ENCODE measurements at places on chromosomes 3 and 15. TPM values are rescaled to one million over a fixed set of nuclear protein-coding genes. Genes with fewer than 3 reads are reported as not detected.

DNA sequence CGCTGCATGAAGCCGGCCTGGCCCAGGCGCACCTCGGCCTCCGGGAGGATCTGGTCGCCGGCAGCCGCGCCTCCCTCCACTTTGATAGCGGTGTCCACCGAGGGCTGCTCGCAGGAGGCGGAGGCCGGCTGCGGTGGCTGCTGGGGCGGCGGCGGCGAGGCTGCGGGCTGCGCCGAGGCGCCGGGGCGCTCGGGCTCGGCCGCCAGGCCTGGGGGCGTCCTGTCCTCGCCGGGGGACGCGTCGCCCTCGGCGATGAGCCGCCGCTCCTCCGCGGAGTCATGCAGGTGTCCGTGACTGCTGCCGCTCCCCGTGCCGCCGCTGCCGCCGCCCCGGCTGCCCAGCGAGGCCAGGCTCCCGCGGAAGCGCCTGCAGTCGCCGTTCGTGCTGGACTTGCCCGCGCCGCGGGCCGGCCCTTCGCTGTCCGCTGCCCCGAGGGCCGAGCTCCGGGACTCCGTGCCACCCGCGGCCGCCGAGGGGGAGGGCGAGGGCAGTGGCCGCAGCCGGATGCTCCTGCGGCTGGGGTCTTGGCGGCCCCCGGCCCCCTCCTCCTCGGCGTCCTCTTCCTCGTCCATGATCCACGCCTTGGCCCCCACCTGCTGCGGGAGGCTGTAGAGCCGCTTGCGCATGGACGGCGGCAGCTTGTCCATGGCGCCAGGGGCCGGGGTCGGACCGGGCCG is 996 bp downstream of the HCN4 start:
- H3K27ac ChIP-seq: no peak overlapping the region
- H3K4me3 ChIP-seq: no peak overlapping the region
- no peaks in the 10 kb centered on the region for H3K36me3 ChIP-seq
- H3K27me3 ChIP-seq: no peaks in the 10 kb centered on the region

DNA sequence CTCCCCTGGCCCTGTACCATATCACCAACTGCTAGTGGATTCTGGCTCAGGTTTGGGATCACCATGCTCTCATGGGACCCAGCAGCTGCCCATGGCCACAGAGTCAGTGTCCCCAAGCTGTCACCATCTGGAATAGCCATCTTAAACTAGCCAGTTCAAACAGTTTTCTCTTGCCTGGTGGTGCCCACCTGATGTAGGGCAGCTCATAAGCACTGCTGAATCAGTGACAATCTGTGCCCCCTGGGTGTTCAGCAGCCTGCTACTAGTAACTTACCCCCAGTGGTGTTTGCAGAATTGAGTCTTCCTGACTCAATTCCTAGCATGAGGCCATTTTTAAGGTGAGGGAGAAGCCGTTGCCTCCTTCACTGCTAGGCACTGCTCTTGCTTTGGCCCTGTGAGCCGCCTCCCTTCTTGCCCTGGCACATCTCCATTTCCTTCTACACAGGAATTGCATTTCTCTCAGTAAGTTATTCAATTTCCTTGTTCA is 7.9 kb downstream of the RPSA start:
- no peak for DNase-seq
- H3K4me3 ChIP-seq: no peak overlapping the region
- no peaks in the 10 kb centered on the region for H3K4me1 ChIP-seq
- no peaks in the 10 kb centered on the region for H3K27me3 ChIP-seq
- H3K27ac ChIP-seq: no peak overlapping the region
- H3K36me3 ChIP-seq: no peaks in the 10 kb centered on the region

- no peaks in the 10 kb centered on the region for H3K4me1 ChIP-seq
- H3K27me3 ChIP-seq: no peaks in the 10 kb centered on the region
- no peak overlapping the region for H3K27ac ChIP-seq
- H3K36me3 ChIP-seq: no peaks in the 10 kb centered on the region
Observed at GRCh38 chr15:94487635-94488034, 256.3 kb downstream of the MCTP2 start.

GRCh38 chr15:77013776-77014131 is 18.8 kb downstream of the PSTPIP1 start:
- DNase-seq: no peak
- no peaks in the 10 kb centered on the region for H3K36me3 ChIP-seq
- H3K27ac ChIP-seq: no peak overlapping the region
- no peak overlapping the region for H3K4me3 ChIP-seq
- peaks cover 2% of the 10 kb centered on the region for H3K4me1 ChIP-seq
- H3K27me3 ChIP-seq: no peaks in the 10 kb centered on the region

DNA sequence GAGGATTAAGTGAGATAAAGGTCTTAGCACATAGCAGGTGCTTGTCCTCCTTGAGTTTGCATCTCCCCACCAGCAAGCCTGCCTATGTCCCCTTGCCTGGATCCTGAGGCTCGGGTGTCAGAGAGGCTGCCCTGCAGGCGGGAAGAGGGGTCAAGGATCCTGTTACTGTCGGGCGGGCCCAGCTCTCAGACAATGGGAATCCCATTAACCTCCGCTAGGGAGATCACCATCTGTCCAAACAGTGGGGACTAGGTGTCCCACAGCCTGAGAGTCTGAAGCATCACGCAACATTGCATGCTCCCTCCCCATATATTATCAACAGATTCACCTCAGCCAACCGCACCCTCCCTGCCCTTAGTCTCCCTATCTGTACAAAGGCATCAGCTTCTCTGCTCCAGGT is 151.4 kb downstream of the FBLN2 start:
- no peaks in the 10 kb centered on the region for H3K4me1 ChIP-seq
- no peak overlapping the region for H3K4me3 ChIP-seq
- DNase-seq: no peak
- no peak overlapping the region for H3K27ac ChIP-seq

DNA sequence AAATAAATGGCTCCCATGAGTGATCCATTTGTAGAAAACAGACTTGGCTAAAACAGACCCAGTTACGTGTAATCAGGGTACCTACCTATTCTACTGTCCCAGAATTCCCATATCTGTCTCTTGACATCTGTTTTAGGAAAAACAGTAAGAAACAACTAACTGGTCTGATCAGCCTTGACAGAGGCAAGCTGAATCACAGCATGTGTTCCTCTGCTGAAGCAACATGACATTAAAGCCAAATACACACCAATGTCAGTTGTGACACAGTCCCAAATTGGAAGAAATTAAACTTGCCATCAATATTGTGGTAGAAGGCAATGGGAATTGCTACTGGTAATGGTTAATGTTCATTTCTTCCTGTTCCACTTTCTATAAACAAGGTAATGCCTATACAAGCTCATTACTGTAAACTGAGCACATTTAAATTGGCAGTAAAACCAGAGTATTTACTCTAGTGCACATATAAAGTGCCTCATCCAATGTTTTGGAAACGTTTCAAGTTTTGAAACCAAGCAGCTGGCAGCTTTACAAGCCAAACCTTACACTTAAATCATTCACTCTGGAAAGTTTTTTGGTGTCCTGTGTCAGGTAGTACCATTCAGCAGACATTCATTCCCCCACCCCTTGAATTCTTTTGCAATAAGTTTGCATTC is 27.0 kb downstream of the ALDH1A2 start:
- no peaks in the 10 kb centered on the region for H3K27me3 ChIP-seq
- H3K27ac ChIP-seq: no peak overlapping the region
- no peak for DNase-seq
- no peaks in the 10 kb centered on the region for H3K36me3 ChIP-seq
- no peak overlapping the region for H3K4me3 ChIP-seq

DNA sequence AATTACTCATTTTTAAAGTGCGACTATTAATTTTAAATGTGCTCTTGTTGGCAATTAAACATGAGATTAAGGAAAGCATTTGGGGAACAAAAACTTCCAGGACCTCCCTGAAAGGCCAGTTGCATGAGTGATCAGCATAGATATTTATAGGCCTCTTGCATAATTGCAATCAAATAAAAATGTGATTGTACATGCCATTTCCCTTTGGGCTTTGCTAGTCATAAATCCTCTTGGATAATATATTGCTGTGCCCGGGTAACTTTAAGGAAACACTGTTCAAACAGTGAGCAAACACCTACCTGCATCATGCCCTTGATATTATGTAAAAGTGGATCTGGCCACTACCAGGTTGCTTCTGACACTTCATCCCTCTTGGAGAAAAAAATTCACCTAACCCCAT is 239.1 kb downstream of the MCTP2 start:
- H3K27ac ChIP-seq: no peak overlapping the region
- no peaks in the 10 kb centered on the region for H3K36me3 ChIP-seq
- DNase-seq: no peak

GRCh38 chr15:78681281-78682003 is 40.4 kb upstream of the CHRNB4 start:
- no peaks in the 10 kb centered on the region for H3K27me3 ChIP-seq
- H3K4me3 ChIP-seq: no peak overlapping the region
- no peaks in the 10 kb centered on the region for H3K36me3 ChIP-seq
- no peaks in the 10 kb centered on the region for H3K4me1 ChIP-seq
- no peak for DNase-seq
- no peak overlapping the region for H3K27ac ChIP-seq

GRCh38 chr15:94610069-94610468 is 378.7 kb downstream of the MCTP2 start:
- no peak overlapping the region for H3K27ac ChIP-seq
- no peaks in the 10 kb centered on the region for H3K27me3 ChIP-seq
- peaks cover 3% of the 10 kb centered on the region for H3K4me1 ChIP-seq
- no peak for DNase-seq

- DNase-seq: no peak
- H3K27ac ChIP-seq: no peak overlapping the region
- H3K36me3 ChIP-seq: no peaks in the 10 kb centered on the region
- no peak overlapping the region for H3K4me3 ChIP-seq
- H3K27me3 ChIP-seq: no peaks in the 10 kb centered on the region
Observed at GRCh38 chr3:112857526-112857925, 10.9 kb upstream of the CD200R1L start.

DNA sequence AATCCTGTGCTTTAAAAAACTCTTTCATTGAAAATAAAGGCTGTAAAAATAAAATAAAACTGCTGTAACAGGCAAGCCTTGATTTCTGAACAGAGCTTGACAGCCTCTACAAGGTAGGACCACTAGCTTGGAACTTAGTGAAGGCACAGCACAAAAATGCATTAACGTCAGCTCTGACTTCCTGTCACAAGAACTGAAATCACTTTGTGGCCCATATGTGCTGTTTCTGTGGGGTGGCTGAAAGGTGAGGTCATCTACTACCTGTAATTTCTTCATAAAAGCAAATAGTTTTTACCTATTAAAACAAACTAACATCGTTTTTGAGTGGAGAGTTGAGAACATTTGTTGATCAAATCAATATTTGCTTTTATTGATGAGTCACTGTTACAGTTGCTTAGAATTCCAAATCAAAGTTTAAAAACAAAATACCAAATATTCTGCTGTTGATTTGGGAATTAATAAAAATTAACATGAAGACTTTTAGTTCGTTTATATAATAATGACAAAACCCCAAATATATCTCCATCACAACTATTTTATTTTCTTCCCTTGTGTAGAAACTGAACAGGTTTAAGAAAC is 1034.1 kb downstream of the MCTP2 start:
- H3K27ac ChIP-seq: no peak overlapping the region
- DNase-seq: no peak
- no peaks in the 10 kb centered on the region for H3K27me3 ChIP-seq

DNA sequence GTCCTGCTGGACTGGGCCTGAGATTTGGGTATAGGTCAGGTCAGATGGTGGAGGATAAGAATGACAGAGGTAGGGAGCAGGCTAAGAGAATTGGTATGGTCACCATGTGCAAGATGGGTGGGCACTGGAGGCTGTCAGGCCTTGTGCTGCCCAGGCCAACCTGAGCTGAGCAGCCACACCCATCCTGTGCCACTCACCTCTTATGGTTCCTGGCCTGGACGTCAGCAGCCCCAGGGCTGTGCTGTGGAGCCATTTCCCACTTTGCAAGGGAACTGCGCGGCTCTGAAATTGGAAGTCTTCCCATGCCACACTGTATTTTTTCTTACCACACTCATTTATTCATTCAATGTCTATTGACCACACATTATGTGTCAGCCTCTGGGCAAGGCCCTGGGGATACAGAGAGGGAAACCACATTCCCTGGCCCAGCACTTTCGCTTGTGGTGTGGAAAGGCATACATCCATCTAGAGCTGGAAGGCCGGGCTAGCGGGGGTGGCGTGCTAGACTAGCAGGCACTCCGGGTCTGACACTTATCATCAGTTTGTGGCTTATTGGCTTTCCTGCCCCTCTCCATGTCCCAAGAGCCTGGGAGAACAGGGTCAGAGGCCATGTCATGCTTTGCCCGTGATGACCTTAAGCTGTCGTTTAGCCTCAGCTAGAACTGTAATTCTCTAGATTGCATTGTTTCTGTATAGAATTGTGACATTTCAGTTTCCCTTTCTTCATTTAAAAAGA is 51.1 kb upstream of the POLG start:
- DNase-seq: no peak
- no peaks in the 10 kb centered on the region for H3K4me1 ChIP-seq
- H3K27me3 ChIP-seq: no peaks in the 10 kb centered on the region
- H3K4me3 ChIP-seq: no peak overlapping the region

- H3K4me1 ChIP-seq: no peaks in the 10 kb centered on the region
- no peaks in the 10 kb centered on the region for H3K36me3 ChIP-seq
- H3K27me3 ChIP-seq: no peaks in the 10 kb centered on the region
- no peak overlapping the region for H3K4me3 ChIP-seq
- no peak overlapping the region for H3K27ac ChIP-seq
- no peak for DNase-seq
Observed at GRCh38 chr3:25578059-25578458, 86.6 kb downstream of the TOP2B start.

- H3K27me3 ChIP-seq: no peaks in the 10 kb centered on the region
- peaks cover 4% of the 10 kb centered on the region for H3K4me1 ChIP-seq
- H3K36me3 ChIP-seq: no peaks in the 10 kb centered on the region
- no peak for DNase-seq
- no peak overlapping the region for H3K27ac ChIP-seq
Observed at GRCh38 chr3:127908951-127909350, 6.1 kb upstream of the KBTBD12 start.

- H3K4me1 ChIP-seq: no peaks in the 10 kb centered on the region
- no peak overlapping the region for H3K27ac ChIP-seq
- no peaks in the 10 kb centered on the region for H3K27me3 ChIP-seq
- no peak overlapping the region for H3K4me3 ChIP-seq
- peak; percentile 15 for DNase-seq
- H3K36me3 ChIP-seq: no peaks in the 10 kb centered on the region
Observed at GRCh38 chr3:127097481-127097880, 95.5 kb upstream of the PRR23E start.

SPTSSB gene
- 1.4 TPM for total RNA-seq

BRK1 gene
- total RNA-seq: 112 TPM

TUSC7 gene
- not detected for total RNA-seq

IL17RB gene
- total RNA-seq: 1.6 TPM

IL17RC gene
- total RNA-seq: 46.5 TPM

VPS33B gene
- 15.2 TPM for total RNA-seq

GABRA5 gene
- total RNA-seq: 0.33 TPM

SLC28A1 gene
- total RNA-seq: not detected

EHHADH gene
- 2.7 TPM for total RNA-seq

NAA50 gene
- total RNA-seq: 112 TPM

CHRNA7 gene
- total RNA-seq: 2.5 TPM

All from ovary (tissue), 10 donors.